ENCODE measurements at places on chromosomes 12 and 14.

DNA sequence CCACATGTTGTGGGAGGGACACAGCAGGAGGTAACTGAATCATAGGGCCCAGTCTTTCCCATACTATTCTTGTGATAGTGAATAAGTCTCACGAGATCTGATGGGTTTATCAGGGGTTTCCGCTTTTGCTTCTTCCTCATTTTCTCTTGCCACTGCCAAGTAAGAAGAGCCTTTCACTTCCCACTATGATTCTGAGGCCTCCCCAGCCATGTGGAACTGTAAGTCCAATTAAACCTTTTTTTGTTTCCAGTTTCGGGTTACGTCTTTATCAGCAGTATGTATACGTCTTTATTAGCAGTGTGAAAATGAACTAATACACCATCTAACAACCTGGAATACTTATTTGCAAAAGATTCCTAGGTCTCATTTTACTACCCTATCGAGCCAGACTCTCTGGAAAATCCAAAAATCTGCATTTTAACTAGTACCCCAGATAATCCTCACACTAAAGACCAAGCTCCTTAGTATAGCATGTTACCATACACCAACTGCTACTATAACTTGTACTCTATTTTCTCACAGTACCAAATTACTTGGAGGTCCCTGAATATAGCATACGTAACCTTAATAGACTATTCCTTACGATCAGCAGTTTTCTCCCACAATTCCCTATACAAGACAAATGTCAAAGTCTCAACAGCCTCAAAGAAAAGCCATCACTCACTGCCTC, 11.5 kb downstream of the GTF2A1 start:
- no peak for DNase-seq

- DNase-seq = no peak
Measured at GRCh38 chr14:84519836-84520235, 1010.1 kb upstream of the FLRT2 start.

DNA sequence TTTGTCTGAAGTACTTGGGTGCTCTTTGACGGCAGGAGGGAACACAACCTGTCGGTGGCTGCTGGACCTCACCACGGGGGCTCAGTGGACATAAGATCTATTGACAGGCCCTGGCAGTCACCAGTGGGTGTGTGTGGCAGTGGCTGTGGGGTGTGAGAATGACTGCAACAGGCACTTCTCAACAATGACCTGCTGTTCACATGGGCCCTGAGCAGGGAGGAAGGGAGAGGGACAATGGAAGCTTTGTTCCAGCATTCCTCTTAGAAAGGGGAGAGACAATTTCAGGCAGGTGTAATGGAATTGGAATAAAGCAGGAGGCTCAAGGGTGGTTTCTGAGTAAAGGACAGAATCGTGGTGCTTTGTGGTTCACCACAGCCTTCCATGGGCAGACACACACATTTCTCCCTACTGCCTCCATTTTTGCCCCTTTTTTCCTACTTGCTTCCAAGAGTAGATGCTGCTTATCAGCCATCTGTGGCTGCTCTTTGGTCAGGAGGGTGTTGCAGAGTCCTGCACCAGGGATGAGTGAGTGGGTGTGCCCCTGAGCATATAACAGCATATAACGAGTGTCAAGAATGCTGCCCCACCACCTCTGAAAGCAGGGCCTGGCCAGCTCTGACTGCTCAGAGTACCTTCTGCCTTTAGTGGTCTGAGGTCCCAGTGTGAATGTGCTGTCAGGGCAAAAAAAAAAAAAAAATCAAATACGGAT, 267.7 kb downstream of the RASSF9 start:
- DNase-seq = no peak

DNA sequence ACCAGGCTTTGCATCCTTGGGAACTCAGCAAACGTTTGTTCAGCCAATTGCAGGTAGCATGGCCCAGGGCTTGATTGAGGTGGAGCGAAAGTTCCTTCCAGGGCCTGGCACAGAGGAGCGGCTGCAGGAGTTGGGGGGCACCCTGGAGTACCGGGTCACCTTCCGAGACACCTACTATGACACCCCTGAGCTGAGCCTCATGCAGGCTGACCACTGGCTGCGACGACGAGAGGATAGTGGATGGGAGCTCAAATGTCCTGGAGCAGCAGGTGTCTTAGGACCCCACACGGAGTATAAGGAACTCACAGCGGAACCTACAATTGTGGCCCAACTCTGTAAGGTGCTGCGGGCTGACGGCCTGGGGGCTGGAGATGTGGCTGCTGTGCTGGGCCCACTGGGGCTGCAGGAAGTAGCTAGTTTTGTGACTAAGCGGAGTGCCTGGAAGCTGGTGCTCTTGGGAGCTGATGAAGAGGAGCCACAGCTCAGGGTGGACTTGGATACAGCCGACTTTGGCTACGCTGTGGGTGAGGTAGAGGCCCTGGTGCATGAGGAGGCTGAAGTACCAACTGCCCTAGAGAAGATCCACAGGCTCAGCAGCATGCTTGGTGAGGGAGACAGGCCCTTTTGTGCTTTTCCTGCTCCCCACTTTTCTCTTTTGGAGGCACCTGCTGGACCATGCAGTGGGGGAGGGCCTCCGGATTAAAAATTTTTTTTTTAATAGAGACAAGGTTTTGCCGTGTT, 799 bp downstream of the THTPA start:
- DNase-seq = no peak

DNA sequence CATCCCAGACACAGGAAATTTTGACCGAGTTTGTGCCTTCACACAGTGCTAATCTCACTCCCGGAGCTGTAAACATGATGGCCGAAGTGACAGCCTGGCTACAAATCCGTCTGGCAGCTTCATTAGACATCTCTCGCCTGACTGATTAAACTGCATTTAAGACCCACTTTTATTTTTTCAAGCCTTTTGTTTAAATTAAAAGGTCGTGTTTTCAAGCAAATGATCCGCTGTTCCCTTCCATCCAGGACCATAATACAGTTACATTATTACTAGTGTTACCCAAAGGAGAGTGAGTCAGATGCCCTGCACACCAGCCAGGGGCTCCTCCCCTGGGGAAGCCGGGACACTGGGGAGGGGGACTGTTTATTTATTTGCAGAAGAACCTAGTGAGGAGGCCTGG, 200.2 kb downstream of the EXOC5 start:
- no peak for DNase-seq

- DNase-seq = no peak
Measured at GRCh38 chr14:99612071-99612737, 8.2 kb upstream of the CCDC85C start.

DNA sequence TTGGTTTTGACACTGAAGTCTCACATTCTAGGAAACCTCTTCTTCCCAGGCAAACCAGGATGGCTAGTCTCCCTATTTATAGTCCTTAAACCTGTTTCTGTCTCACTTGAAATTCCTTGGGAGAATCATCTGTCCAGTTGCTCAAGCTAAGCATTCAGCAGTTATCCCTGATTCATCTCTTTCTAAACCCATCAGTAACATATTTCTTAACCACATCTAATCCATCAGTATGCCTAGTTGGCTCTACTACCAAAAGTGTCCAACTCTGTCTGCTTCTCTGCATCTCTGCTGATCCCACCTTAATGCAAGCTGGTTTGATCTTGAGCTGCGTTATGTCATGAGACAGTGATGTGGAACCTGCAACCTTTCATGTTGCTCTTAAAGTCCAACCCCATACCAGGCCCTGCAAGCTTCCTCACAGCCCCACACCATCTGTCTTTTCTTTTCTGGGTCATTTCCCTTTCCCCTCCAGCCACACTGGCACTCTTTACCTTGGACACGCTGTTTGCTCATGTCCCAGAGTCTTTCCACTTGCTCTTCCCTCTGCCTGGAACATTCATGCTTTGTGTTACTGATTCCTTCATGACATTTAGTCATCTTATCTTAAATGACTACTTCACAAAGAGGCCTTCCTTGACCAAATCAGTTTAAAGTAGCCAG, 380.8 kb upstream of the RGS6 start:
- DNase-seq = no peak

DNA sequence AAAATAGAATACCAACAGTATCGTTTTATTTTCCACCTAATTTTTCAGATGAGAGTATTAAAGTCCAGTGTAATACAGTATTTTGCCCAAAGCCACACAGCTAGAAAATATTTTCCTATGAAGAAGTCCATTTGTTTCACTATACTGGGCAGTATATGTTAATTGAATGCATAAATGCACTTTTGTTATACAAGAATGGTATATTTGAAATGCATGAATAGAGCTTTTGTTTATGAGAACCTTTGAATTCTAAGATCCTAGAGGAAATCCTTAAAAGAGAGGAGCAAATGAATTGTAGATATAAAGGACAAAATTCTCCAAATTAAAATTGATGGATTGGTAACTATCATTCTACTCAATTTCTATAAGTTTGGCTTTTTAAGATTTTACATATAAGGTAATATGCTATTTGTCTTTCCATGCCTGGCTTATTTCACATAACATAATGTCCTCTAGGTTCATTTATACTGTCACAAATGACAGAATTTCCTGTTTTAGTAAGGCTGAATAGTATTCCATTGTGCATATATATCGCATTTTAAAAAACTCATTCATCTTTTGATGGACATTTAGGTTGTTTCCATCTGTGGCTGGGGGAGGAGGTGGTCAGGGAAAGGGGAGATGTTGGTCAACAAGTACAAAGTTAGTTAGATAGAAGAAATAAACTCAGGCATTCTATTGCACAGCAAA, 136.6 kb upstream of the DCN start:
- no peak for DNase-seq

- no peak for DNase-seq
Measured at GRCh38 chr12:122031342-122032216, 9.9 kb downstream of the BCL7A start.

- no peak for DNase-seq
Measured at GRCh38 chr14:101241807-101242278, 319.5 kb upstream of the DIO3 start.

GRCh38 chr12:132024758-132025157, 75.0 kb downstream of the EP400 start:
- DNase-seq = no peak

DNA sequence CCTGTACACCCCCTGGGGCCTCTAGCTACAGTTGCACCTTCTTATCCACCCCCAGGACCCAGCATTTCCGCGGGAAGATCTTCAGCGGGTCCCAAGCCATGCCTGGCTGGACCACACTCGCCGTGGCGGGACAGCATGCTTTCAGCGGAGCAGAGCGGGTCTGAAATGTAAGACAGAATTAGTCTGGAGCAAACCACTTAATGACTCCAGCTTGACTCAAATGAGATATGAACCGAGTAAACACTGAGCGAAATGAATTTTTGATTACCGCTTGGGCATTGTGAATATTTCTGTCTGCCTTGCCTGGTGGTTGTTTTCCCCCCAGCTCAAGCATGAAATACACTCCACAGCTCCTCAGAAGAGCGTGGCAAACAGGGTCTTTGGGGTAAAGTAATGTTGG, 60.8 kb downstream of the SLC24A4 start:
- no peak for DNase-seq

- no peak for DNase-seq
Measured at GRCh38 chr14:96906434-96906833, 109.3 kb downstream of the VRK1 start.

DNA sequence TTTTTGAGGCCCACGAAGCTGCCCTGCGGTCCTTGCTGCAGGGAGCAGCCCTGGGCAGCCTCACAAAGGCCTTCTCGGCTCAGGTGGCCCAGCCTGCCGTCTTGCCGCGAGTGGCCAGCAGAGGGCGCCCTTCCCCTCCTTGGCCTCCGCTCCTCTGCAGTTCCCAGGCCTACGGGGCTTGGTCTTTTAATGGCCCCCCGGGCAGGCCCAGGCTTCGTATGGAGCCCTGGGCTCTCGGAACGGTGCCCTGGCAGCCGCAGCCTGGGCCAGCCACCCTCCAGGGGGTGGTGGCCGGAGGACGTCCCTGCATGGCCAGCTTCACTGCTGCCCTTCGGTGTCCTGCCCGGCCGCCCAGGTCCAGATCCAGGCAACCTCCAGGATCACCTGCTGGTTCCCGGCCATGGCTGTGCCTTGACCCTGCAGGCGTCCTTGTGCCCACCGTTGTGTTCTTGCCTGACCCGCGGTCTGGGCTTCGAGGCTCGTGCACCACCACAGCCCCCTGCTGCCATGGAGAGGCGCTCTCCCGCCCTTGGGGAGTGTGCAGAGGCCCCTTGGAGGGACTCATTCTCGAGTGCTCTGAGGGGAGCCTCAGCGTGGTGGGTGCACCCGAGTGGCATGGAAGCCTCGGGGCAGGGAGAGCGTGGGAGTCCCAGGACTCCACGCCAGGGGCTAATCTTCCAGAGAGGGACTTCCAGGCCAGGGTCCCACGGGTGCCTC, 9.4 kb downstream of the ASPG start:
- no peak for DNase-seq

- no peak for DNase-seq
Measured at GRCh38 chr12:46553266-46553665, 180.7 kb upstream of the SLC38A2 start.

DNA sequence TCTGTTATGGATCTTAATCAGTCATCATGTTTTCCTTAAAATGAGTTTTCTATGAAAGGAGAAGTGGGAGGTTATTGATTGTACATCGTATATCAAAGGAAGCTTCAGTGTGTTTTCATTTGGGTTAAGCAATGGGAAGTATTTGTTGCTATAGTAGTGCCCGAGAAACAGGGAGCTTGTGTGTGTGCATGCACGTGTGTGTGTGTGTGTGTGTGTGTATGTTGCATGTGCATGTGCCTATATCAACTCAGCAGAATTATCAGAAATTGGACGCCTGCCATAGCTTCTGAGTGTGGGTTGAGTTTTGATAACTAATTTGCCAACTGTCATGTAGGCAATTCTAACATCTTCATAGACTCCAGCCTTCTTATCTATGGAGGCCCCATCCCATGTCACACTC, 246.1 kb upstream of the CRY1 start:
- DNase-seq = no peak

GRCh38 chr14:95862243-95862642, 14.4 kb upstream of the TUNAR start:
- DNase-seq = no peak

DNA sequence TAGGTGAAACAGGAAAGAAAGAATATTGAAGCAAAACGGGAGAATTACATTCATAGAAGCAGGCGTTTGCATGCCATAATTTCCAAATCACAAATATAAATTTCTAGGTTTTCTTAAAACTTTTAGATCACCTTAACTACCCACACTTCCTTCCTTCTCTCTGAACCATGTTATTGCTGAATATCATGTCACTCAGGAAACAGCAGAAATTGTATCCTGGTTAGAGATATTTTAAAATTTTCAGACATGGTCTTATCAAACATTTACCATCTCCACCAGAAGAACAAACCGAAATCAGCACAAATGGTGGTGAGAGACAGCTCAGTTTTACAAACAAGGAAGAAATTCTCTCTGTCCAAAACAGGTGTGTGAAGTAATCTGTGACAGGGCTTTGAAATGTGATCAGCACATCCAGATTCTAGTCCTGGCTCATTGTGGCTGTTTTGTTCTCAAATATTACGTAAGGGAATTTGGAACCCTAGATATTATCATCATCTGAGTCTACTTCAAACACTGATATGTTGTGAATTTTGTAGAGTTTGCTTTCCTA, 16.3 kb downstream of the TESPA1 start:
- DNase-seq = no peak
